ENCODE measurements at places on chromosomes 16 and 17.

- peak; percentile 45 for DNase-seq
Measured at GRCh38 chr17:77869665-77870132, 88.8 kb upstream of the TNRC6C start.

- DNase-seq, result no peak
Measured at GRCh38 chr16:29994600-29995323, 655 bp downstream of the HIRIP3 start.

DNA sequence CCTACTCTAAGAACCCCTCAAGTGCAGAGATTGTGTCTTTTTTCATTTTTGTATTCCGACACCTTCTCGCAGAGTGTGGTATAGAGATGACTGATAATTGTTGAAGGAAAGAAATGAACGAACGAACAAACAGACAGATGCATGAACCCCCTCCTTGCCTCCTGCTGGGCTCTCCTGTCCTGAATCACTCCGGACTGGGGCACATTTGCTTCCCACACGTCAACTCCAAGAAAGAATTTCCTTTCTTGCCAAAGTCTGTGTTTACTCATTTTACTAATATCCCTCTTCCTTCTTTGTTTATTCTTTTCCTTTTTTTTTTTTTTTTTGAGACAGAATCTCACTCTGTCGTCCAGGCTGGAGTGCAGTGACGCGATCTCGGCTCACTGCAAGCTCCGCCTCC, 37.5 kb upstream of the BHLHA9 start:
- no peak for DNase-seq

DNA sequence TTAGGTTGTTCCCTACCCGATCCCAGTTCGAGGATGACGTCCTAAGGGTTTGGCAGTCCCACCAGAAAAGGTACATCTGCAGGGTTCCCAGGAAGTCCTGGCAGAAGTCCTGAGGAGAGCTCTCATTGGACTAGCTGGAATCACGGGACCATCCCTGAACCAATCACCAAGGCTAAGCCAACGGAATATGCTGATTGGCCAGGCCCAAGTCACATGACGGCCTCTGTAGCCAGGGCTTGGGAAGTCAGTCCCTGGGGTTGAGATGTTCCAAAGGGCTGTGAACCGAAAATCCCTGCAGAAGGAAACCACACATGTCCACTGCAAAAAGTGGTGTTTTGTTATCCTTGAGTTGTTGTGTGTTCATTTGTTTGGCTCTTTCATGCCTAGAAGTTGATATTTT, 68.2 kb upstream of the ZNF423 start:
- peak; percentile 11 for DNase-seq

GRCh38 chr17:71339206-71339605, 781.6 kb upstream of the SOX9 start:
- DNase-seq, result no peak

GRCh38 chr16:65342231-65342866, 220.5 kb upstream of the CDH11 start:
- DNase-seq, result no peak

- peak; percentile 3 for DNase-seq
Measured at GRCh38 chr17:38609280-38610031, 3.7 kb upstream of the SRCIN1 start.

- DNase-seq, result no peak
Measured at GRCh38 chr16:88014954-88015805, 63.9 kb downstream of the BANP start.

DNA sequence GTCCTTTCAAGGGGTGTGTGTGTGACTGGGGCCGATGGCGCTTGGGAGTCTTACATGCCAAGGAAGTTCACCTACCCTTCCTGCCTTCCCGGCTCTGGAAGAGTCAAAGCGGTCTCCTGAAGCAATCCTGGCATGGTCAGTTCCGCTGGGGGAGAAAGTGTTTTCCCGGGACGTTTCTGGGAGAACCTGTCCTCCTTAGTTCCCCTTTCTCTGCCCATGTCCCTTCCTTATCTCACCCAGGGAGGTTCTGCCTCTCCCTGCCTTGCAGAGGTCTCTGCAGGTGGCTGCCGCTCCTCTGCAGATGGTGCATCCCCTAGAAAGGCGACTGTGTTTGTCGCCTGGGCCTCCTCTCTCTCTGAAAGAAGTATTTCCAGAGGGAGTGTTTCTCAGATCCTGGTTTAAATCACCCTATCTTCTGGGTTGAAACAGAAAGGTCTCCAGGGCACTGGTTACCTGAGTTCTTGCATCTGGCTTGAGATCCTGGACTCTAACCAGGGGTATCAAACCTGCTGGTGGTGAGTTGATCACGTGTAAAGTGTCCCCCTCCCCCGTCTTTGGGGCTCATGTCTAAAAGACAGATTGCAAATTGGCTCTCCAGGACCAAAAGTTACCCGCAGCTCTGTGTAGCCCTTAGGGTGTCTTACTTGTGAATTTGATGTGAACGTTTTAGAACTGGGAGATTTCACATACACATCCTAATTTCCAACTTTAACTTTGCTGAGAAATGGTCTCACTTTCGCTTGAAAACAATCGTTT, 1.9 kb downstream of the PRKCB start:
- DNase-seq, result no peak

DNA sequence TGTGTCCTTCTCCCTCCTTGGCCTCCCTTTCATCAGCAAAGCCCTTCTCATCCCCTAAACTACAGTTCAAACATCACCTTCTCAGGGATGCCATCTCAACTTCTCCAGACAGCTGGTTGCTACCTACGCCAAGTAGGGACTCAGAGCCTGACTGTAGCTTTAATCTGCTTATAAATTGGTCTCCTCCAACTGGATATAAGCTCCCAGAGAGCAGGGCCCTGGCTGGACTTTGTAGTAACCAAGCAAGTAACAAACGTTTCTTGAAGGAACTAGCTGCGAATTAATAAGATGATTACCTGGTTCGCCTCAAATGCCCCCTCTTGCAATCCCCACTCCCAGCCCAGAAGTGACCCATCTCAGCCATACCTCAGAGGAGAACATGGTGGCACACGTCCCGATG, 17.5 kb upstream of the KLHL11 start:
- no peak for DNase-seq

DNA sequence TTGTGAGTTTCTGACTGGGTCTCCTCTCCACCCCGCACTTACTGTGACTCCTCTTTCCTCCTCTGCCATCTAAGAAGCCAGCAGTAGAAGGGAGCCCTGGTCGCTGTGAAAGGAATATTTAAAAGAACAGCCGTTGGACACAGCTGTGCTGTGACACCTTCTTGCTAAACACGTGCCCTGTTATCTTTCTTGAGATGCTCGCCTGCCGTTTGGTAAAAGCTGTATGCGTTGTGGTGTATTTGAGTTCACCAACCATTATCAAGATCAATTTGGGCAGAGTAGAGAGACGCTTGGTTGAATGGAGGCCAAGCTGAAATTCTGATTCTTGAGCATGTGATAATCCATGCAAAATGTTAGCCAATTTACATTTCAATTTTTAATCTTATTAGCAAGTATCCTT, 3.8 kb downstream of the GID4 start:
- DNase-seq, result no peak

DNA sequence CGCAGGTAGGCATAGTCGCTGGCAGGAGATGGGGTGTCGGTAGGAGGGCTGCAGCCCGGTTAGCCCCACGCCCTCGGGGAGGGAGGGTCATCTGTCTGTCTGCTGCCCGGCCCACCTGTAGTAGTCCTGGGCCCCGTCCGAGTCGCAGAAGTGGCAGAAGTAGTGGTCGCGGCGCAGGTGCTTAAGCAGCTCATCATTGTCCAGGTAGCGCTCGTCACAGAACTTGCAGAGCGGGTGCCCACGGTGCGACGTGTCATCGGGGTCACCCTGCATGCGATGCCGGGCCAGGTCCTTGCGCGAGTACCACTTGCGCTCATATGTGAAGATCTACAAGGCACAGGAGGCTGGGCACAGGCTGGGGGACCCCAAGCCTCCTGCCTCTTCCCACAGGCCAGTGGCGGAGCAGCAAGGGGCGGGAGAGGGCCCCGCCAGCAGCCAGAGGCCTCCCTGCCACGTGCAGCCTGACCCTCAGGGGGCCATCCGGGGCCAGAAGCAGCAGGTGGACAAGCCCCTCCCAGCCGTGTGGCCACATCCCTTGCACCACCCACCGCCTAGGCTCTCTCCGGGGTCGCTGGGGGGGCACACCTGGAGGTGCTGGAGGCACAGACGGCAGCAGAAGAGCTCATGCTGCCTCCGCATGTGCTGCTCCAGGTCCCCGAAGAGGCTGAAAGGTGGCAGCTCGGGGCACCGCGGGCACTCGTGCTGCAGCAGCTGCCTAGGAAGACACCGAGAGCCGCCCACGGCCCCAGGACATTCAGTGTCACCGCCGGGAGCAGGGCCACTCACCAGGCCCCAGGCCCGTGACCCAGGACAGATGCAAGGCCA, 7.0 kb downstream of the ZNF598 start:
- no peak for DNase-seq

- no peak for DNase-seq
Measured at GRCh38 chr16:17387256-17387655, 83.5 kb downstream of the XYLT1 start.

- DNase-seq, result no peak
Measured at GRCh38 chr16:68350813-68351350, 40.1 kb downstream of the PRMT7 start.

DNA sequence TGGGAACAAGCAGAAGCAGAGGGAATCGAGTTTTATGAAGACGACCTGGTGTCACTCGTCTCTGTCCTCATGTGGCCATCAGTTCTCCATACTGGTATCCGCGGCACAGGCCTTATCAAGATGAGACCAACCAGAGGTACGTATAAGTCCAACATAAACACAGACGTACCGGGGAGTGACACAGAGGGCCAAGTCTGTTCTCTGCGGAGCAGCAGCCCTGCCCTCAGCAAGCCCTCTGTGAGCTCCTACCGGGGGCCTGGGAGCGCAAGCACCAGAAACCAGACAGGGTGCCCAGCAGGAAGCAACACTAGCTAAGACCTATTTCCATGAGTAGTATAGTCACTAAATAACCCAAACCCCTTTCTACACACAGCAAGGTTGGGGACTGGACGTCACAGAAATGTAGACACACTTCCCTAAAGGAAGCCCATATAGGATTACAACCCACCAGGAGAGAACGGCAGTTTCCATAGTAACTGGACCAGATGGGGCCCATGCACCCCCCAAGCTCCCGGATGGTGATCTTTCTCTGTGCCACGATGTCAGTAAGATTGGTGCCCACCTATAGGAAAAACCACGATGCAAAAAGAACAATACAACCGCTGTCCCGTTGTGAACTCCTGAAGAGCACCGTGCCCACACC, 911 bp downstream of the ARL16 start:
- DNase-seq, result no peak

GRCh38 chr17:12618557-12618956, 47.1 kb upstream of the MYOCD start:
- DNase-seq, result no peak

DNA sequence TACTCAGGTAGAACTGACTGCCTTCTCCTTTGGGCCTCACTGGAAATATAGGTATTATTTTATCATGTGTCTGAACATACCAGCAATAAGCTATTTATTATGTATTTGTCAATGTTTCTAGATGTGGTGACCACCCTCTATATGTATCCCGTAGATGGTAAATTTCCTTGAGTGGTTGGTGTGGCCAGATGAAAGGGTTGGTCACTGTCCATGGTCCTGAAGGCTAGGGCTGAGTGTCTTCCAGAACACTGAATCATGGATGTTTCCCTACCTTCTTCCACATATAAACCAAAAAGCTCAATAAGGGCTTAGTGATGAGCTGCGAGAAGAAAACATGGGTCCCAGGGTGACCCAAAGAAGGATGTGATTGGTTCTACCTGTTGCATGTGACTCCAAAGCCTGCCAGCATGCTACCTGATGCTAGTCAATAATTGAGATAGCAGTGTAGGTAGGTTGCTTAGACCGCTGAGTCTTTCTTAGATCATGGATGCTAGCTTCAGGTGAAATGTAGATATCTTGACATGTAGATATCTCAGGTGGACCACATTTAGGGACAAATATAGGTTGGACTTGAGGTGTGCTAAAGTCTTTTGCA, 150.3 kb downstream of the ASIC2 start:
- peak; percentile 40 for DNase-seq

DNA sequence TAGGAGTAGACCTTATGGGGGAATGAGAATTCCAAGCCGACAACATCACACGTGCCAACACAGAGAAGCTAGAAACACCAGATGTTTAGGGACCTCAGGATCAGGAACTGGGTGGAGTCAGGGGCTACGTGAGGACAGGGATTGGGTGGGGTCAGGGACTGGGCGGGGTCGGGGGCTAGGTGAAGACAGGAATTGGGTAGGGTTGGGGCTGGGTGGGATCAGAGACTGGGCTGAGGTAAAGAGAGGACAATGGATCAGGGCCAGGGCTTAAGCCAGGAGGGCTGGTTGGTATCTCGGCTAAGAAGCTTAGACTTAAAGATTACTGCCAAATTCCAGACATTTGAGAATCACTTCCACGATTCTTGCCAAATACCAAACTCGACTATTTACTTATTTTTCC, 11.6 kb downstream of the TEKT5 start:
- DNase-seq, result no peak

DNA sequence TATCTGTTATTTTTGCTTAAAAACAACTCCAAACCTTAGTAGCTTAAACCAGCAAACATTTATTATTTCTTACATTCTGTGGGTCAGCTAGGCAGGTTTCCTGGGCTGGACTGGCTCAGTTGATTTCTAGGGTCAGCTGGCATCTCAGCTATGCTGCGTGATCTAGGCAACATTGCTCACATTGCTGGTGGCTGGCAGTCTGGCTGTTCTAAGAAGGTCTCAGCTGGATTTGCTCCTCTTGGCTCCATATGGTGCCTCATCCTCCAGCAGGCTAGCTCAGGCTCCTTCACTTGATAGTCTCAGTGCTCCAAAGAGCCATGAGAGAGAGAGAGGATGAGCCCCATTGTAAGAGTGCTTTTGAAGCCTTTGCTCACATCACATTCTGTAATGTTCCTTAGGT, 470.6 kb upstream of the CDH5 start:
- DNase-seq, result no peak

DNA sequence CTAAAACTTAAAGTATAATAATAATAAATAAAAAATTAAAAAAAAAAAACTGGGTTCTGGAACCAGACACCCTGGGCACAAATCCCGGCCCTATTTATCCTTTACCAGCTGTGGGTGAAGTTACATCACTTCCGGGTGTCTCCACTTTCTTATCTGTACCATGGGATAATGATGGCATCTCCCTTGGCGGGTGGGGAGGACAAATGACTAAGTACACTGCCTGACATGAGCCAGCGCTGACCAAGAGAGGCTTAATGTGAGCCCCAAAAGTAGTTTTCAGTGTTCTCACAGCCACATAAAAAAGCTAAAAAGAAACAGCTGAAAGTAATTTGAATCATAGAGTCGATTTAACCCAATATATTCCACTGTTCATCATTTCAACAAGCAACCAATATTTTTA, 424.9 kb downstream of the SOX9 start:
- no peak for DNase-seq
